ENCODE measurements at places on chromosomes 12 and 14. TPM values are rescaled to one million over a fixed set of nuclear protein-coding genes. Genes with fewer than 3 reads are reported as not detected.

GRCh38 chr12:106941481-106942156, 14.1 kb upstream of the TMEM263 start:
- no peaks in the 10 kb centered on the region for H3K36me3 ChIP-seq
- no peaks in the 10 kb centered on the region for H3K27me3 ChIP-seq
- no peaks in the 10 kb centered on the region for H3K4me1 ChIP-seq
- no peak for DNase-seq
- H3K27ac ChIP-seq = no peak overlapping the region

DNA sequence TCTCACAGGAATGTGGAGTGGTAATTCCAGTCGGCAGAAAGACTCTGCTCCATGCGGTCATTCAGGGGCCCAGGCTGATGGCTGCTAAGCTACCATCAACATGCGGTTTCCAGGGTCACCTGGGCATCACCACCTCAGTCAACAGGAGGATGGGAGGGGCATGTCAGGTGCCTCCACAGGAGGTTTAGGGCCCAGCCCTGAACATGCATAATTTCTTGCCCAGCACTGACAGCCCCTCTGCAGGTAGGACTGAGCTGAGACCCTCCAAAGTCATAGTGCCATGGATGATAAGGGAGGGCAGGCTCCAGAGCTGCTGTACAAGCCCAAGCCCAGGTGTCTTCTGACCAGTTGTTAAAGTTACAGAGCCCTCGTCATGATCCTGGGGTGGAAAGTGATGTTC, 244.0 kb upstream of the SFSWAP start:
- H3K4me1 ChIP-seq = no peaks in the 10 kb centered on the region
- H3K36me3 ChIP-seq = no peaks in the 10 kb centered on the region
- no peaks in the 10 kb centered on the region for H3K27me3 ChIP-seq
- DNase-seq = no peak
- H3K4me3 ChIP-seq = no peak overlapping the region
- H3K27ac ChIP-seq = no peak overlapping the region

TMEM117 gene
- 4.2 TPM for total RNA-seq

DNA sequence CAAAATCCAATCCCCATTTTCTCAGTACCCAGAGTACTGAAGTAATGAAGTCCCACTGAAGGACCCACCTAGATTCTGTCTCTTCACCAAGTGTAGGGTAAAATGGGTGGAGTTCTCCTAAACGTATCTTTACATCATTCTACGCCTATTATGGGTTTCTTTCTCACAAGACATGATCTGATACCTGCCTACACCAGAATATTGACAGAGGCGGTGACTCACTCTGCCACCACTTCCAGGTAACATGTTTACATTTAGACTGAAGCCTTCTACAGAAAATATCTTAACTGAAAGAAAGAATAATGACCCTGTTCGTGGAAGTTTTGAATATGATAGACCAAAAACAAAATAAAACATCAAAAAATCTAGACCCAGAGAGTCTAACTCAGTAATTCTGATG, 89.8 kb downstream of the BTG1 start:
- DNase-seq = no peak
- peak overlapping the region; percentile 64 for H3K27ac ChIP-seq
- no peak overlapping the region for H3K4me3 ChIP-seq
- no peaks in the 10 kb centered on the region for H3K36me3 ChIP-seq
- peaks cover 5% of the 10 kb centered on the region for H3K4me1 ChIP-seq

GRCh38 chr12:13383379-13383778, 186.9 kb downstream of the EMP1 start:
- H3K27me3 ChIP-seq = no peaks in the 10 kb centered on the region
- DNase-seq = no peak
- H3K36me3 ChIP-seq = no peaks in the 10 kb centered on the region
- no peaks in the 10 kb centered on the region for H3K4me1 ChIP-seq
- H3K27ac ChIP-seq = no peak overlapping the region

CLEC1A gene
- not detected for total RNA-seq

KIF5A gene
- 1.2 TPM for total RNA-seq

TOX4 gene
- 92.9 TPM for total RNA-seq

DNA sequence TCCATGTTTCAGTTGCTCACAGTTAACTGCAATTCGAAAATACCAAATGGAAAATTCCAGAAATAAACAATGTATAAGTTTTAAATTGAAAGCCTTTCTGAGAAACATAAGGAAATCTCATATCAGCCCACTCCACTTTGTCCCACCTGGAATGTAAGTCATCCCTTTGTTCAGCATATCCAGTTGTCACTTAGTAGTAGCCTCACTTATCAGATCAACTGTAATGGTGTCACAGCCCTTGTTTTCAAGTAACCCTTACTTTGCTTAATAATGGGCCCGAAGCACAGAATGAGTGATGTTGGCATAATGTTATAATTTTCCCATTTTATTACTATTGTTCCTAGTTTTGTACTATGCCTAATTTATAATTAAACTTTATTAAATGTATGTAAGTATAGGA, 646.8 kb downstream of the C12orf50 start:
- no peak overlapping the region for H3K27ac ChIP-seq
- DNase-seq = no peak
- no peaks in the 10 kb centered on the region for H3K4me1 ChIP-seq
- H3K27me3 ChIP-seq = no peaks in the 10 kb centered on the region
- no peak overlapping the region for H3K4me3 ChIP-seq

IL22 gene
- not detected for total RNA-seq

GRCh38 chr12:51620448-51620847, 29.4 kb downstream of the SCN8A start:
- no peaks in the 10 kb centered on the region for H3K27me3 ChIP-seq
- H3K27ac ChIP-seq = no peak overlapping the region
- no peaks in the 10 kb centered on the region for H3K4me1 ChIP-seq
- H3K36me3 ChIP-seq = no peaks in the 10 kb centered on the region

SPTB gene
- 0.05 TPM for total RNA-seq

GRCh38 chr14:24247422-24247821, 5.0 kb upstream of the TINF2 start:
- H3K27ac ChIP-seq = no peak overlapping the region
- H3K27me3 ChIP-seq = no peaks in the 10 kb centered on the region

TMEM233 gene
- not detected for total RNA-seq

CD27 gene
- 217 TPM for total RNA-seq

- no peaks in the 10 kb centered on the region for H3K36me3 ChIP-seq
- DNase-seq = no peak
- H3K27me3 ChIP-seq = no peaks in the 10 kb centered on the region
- no peaks in the 10 kb centered on the region for H3K4me1 ChIP-seq
- H3K4me3 ChIP-seq = peak overlapping the region; percentile 40
- peak overlapping the region; percentile 62 for H3K27ac ChIP-seq
These were observed 578 bp downstream of the PPP1R13B start for GRCh38 chr14:103846543-103847450.

GRCh38 chr12:57342207-57342691, 88.6 kb downstream of the R3HDM2 start:
- no peaks in the 10 kb centered on the region for H3K4me1 ChIP-seq
- no peaks in the 10 kb centered on the region for H3K36me3 ChIP-seq
- no peak overlapping the region for H3K4me3 ChIP-seq
- no peak for DNase-seq
- H3K27ac ChIP-seq = no peak overlapping the region

SLC17A8 gene
- not detected for total RNA-seq

DNA sequence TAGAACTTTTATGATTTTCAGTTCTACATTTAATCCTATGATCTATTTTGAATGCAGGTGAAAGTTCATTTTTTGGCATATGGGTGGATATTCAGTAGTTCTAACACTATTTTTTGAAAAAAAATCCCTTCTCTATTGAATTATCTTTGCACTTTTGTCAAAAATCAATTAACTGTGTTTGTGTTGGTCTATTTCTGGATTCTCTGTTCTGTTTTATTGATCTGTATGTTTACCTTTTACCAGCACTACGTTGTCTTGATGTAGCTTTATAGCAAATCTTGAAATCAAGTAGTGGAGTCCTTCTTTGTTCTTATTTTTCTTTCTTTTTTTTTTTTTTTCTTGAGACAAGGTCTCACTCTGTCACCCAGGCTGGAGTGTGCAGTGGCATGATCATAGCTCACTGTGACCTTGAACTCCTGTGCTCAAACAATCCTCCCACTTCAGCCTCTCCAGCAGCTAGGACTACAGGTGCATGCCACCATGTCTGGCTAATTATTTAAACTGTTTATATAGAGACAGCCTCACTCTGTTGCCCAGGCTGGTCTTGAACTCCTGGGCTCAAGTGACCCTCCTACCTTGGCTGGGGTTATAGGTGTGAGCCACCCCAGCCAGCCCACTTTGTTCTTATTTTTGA, 31.9 kb downstream of the SLC39A9 start:
- no peaks in the 10 kb centered on the region for H3K27me3 ChIP-seq
- H3K27ac ChIP-seq = no peak overlapping the region
- DNase-seq = no peak
- no peak overlapping the region for H3K4me3 ChIP-seq

DHRS4L2 gene
- total RNA-seq = 21.3 TPM

DNA sequence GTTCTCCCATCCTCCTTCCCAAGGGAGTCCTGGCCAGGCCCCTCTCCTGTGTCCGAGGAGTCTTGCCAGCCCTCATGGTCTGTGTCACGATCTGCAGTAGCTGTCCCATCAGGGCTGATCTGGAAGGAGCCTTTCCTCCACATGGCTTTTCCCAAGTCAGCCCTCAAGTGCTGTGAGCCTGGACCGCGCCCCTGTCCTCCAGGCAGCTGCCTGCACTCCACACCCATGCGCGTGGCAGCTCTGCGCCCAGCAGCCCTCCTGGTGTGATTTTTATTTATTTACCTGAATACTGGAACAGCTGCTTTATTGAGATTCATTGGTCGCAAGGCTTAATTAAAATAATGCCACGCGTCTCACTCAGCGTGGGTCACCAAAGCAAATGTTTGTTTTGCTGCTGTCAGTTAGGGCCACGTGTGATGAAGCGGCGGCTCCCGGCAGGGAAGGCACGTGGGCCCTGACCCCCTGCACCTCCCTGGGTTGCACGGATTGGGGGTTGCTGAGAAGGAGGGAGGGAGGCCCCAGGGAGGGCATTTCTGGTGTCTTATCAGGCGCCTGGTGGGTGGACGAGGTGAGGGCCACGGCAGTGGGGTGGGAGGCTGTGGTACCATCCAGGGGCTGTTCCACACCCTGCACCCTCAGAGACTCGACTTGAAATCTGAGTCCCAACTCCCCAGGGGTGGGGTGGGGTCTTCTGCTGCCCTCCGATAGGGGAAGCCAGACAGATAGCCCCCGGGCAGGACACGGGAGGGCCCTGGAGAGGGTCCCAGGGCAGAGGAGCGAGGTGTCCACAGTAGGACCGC, 206.3 kb upstream of the C14orf180 start:
- H3K27me3 ChIP-seq = no peaks in the 10 kb centered on the region
- H3K4me3 ChIP-seq = no peak overlapping the region
- H3K27ac ChIP-seq = no peak overlapping the region
- no peak for DNase-seq

DNA sequence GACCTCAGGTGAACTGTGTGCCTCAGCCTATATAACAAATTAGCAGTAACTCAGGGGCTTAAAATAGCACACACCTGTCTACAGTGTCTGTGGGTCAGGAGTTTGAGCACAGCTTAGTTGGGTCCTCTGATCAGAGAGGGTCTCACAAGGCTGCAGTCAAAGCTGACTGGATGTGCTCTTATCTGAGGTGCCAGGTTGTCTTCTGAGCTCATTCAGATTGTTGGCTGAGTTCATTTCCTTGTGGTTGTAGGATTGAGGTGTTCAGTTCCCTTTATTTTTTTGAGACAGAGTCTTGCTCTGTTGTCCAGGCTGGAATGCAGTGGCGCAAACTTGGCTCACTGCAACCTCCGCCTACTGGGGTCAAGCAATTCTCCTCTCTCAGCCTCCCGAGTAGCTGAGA, 164.7 kb downstream of the ADCK1 start:
- no peak overlapping the region for H3K27ac ChIP-seq
- H3K27me3 ChIP-seq = no peaks in the 10 kb centered on the region
- no peaks in the 10 kb centered on the region for H3K4me1 ChIP-seq
- no peak for DNase-seq
- no peaks in the 10 kb centered on the region for H3K36me3 ChIP-seq

ARHGAP9 gene
- total RNA-seq = 329 TPM

GRCh38 chr14:54881235-54881760, 21.3 kb downstream of the GCH1 start:
- H3K4me3 ChIP-seq = peak overlapping the region; percentile 70
- DNase-seq = peak; percentile 57
- H3K27ac ChIP-seq = peak overlapping the region; percentile 79
- no peaks in the 10 kb centered on the region for H3K27me3 ChIP-seq

DNA sequence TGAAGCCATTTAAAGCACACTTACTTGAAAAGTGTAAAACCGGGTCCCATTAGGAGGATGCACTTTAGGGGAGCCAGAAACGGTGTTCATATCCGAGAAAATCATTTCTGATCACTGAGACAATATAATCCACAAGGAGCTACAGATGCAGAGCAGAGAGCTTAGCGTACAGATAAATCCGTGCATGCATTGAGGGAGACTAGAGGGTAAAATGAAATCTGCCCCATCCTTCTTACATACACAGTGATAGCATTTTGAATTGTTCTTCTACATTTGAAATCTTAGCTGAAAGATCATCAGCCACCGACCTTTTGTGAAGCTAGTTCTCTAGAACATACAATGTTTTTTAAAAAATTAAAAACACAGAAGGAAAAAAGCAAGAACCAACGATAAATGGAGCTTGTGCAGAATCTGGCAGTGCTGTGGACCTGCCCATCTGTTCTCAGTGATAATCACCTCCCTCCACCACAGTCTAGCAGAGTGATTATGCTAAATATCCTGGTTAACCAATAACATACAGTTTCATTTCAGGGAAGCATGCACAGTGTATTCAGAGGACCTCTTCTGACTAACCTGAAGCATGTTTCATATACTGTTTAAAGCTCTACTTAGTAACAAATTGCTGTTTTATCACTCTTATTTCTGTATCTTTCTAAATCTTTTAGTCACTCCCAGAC, 161.1 kb downstream of the PPFIA2 start:
- no peak overlapping the region for H3K27ac ChIP-seq
- H3K36me3 ChIP-seq = no peaks in the 10 kb centered on the region
- H3K4me3 ChIP-seq = no peak overlapping the region
- no peaks in the 10 kb centered on the region for H3K27me3 ChIP-seq
- no peak for DNase-seq
- no peaks in the 10 kb centered on the region for H3K4me1 ChIP-seq

GAPDH gene
- total RNA-seq = 970 TPM

PRKAB1 gene
- total RNA-seq = 27.0 TPM
